ENCODE measurements at places on chromosomes 7 and 10.

GRCh38 chr10:114349522-114350215, 54.6 kb downstream of the AFAP1L2 start:
- DNase-seq = no peak

GRCh38 chr10:32031920-32032319, 24.3 kb downstream of the KIF5B start:
- no peak for DNase-seq

- DNase-seq = no peak
Observed at GRCh38 chr10:5503477-5503835, 4.1 kb upstream of the CALML5 start.

DNA sequence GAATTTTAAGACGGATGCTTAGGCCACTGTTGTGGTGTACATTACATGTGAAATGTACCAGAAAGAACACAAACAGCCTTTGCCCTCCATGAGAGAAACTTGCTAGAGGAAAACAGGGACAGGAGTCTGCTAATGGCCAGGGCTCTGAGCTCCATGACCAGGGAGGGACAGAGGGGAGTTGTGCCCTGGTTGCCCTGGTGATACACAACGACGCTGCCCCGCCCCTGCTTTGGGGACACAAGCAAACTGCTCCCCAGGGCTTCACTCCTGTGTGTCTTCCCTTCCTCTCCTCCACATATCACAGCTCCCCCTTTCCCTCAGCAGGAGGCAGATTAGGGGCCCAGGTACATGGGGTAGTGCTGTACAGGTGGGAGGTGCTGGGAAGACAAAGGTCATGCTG, 36.2 kb downstream of the AMPH start:
- DNase-seq = no peak

GRCh38 chr7:140501966-140502365, 22.7 kb upstream of the MKRN1 start:
- DNase-seq = no peak

DNA sequence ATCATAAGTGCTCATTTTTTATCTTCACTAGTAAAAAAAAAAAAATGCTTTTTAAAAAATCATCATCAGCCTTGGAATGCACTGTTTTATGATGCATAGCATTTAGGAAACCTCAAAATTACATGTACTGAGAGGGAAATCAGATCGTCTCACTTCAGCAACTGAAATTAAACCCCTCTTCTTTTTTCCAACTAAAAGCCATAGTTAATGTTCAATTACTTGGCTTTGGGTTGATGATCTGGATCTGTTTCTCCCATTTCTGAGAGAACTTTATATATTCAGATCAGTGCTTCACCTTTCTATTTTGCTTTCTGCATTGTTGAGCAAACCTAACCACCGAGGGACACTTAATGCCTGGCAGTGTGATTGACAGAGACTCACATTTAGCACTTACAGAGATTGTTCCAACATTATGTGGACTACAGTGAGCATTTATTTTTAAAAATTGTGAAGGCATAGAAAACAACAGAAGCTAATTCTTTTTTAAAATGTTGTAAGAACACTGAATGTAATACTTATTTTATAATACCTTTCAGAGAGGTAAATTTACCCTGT, 678.4 kb downstream of the PHTF2 start:
- no peak for DNase-seq

GRCh38 chr10:63409465-63410027, 56.2 kb downstream of the JMJD1C start:
- DNase-seq = no peak

- no peak for DNase-seq
Observed at GRCh38 chr10:6516281-6516928, 63.7 kb downstream of the PRKCQ start.

GRCh38 chr7:135844903-135845302, 96.3 kb upstream of the FAM180A start:
- no peak for DNase-seq

Measured in NCI-H187 (cell line).